ENCODE measurements at places on chromosomes 12 and 14.

GRCh38 chr14:23021434-23021833, 11.5 kb upstream of the C14orf93 start:
- no peak for DNase-seq

DNA sequence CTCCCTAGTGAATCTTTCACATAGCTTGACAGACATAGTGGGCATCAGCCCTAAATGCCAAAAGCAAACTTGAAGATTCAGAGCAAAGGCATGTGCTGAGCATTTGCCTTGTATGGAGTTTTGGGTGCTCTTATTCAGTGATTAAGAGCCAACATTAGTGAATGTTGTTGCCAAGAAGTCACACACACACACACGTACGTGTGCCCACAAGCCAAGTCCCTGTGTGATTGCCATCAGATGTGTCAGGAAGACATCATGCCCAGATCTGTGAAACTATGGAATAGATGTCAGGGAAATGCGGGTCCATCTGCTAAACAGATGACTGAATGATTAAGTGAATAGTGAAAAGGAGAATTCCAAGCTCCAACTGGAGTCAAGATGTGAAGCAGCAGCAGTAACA, 149.0 kb downstream of the AKAP6 start:
- DNase-seq: no peak

DNA sequence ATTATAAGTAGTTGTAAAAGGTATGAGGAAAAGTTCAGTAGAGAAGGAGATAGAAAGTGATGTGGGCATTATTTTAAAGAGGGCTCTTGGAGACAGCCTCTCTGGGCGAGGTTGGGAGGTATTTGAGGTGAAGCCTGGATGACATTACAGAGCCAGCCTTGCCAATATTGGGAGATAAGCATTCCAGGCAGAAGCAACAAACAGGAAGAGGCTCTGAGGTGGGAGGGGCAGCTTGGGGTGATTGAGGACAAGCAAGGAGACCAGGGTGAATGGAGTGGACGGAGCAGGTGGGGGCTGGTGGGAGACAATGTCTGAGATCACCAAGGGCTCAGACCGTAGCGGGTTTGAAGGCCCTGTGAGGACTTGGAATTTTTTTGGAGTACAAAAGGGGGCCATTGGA, 87.3 kb downstream of the DYRK2 start:
- DNase-seq: no peak

DNA sequence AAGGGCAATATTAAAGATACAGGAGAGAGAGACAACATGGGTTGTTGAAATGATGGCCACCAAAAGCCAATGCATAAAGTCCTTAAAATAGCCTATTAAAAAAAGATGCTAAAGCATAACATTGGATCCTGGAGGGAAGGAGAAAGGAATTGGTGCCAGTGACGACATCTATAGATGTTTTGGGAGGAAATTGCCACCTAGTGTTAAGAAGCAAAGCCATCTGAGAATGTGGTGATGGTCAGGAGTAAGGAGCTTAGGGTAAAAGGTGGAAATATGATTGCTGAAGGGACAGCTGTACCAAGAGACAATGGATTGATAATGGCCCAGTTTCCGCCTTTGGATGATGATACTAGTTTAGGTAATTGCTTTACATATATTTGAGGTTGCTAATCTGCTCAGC, 85.1 kb downstream of the TMEM30B start:
- no peak for DNase-seq

DNA sequence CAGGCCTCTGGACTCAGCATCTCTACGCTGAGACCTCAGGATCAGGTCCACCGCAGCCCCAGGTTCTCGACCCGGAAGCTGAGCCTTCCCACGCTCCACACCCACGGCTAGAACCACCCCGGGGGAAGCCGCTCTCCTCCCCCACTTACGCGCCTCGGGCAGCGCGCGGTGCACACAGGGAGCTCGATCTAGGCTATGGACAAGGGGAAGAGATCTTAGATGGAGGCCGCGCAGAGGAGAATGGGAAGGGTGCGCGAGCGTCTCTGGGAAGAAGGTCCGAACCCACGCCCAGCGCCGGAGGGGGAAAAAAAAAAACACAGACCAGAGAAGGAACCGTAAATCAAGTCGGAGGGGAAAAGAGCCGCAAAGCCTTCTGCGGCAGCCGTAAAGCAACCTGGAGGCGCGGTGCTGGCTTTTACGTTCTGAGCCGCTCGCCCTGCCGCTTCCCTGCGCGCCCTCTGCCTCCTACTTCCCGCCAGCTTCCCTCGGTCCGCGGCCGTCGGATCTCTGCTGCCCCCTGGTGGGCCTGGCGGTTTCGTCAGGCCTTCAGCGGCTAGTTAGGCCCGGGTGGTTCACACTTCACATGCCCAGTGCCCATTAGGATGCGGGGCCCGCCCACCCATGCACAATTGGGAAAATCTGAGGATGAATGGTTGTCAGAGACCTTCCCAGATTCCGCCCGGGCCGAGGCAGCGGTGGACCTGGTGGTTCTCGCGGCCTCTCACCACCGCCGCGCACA, at the start of gene RAD52:
Gene RAD52, minus strand, starts transcription at position 242 of the 739 bp plus-strand sequence. CDS start 16,636 bp downstream, outside the sequence.
- peak; percentile 99 for DNase-seq

- DNase-seq: no peak
Measured at GRCh38 chr14:103880348-103881267, 33.2 kb upstream of the PPP1R13B start.

GRCh38 chr14:92507174-92507768, 6.3 kb upstream of the RIN3 start:
- peak; percentile 46 for DNase-seq

DNA sequence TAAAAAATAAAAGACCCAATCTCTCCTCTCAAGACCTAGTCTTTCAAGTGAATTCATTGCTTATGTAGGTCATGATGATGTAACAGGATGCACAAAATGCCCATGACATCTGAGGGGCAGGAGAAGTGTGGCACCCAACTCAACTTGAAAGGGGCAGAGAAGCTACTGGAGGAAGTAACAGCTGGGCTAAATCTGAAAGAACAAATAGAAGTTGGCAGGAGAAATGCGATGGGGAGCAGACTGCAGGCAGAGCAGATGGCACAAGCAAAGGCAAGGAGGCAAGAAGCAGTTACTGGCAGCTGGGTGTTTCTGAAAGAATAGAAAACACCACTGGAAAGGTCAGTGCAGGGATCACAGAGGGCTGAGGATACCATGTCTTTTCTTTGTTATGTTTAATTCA, 14.6 kb downstream of the SLC38A4 start:
- DNase-seq: no peak

GRCh38 chr12:64670019-64670418, 59.7 kb downstream of the RASSF3 start:
- DNase-seq: peak; percentile 62

- DNase-seq: no peak
Measured at GRCh38 chr12:115611477-115611876, 666.0 kb downstream of the MED13L start.

DNA sequence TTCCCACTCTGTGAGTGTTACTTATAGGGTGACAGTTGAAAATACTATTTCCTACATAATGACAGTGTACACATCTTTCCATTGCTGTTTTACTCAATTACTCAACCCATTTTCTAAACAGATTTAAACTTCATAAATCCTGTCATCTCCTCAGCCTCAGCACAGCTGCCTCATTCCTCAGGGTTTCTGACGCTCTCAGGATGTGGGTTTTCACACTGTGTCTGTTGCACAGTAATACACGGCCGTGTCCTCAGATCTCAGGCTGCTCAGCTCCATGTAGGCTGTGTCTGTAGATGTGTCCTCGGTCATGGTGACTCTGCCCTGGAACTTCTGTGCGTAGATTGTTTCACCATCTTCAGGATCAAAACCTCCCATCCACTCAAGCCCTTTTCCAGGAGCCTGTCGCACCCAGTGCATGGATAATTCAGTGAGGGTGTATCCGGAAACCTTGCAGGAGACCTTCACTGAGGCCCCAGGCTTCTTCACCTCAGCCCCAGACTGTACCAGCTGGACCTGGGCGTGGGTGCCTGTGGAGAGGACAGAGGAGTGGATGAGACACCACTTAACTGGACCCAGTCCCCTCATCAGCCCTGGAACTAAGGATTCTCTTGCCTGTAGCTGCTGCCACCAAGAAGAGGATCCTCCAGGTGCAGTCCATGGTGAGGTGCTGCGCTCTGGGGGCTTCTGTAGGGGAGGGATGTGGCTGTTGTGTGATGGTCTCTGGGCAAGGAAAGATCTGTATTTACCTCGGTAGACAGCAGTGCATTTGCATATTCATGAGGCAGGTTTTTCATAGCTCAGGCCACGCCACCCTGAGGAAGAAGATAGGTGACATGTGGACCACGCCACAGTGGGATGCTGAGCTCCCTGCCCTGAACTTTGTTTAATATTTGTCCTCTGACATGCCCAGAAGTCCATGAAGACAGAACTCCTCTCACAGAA, 750.2 kb downstream of the TMEM121 start:
- no peak for DNase-seq

DNA sequence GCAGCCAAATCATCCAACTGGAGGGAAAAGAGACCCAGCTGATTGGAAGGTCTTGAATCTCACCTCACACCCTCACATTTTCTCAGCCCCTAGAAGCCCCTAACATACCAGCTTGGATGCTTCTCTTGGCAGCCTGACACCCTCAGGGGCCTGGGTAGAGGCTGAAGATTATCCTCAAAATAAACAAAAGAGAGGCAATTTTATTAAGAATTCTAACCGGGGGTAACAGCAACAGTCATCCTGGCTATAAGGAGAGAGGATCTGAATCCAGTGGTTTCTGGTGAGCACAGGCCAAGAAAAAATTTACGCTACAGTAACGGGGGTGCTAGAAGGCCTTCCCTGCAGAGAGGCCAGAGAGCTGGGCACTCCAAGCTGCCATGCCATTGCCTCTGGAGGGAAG, 21.6 kb downstream of the KRT76 start:
- DNase-seq: no peak

DNA sequence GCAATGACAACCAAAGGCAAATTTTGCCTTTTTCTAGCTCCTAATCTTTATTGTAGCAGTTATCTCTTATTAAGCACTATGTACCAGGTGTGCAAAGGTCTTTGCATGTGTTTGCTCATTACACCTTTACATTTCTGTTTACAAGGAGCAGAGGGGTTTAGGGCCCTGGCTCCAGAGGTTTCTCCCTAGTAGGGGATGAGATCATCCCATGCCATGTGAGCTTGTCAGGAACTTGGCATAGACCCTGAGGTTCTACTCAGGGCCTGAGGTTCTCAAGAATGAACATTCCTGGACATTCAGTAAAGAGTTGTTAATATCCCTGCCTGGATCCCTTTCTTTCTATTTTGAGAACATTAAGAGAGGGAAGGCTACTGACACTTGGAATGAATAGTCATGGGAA, 292.0 kb downstream of the RPAP3 start:
- no peak for DNase-seq

- no peak for DNase-seq
Measured at GRCh38 chr12:84986586-84986985, 49.5 kb downstream of the TSPAN19 start.

- DNase-seq: no peak
Measured at GRCh38 chr12:46942579-46942978, 116.8 kb upstream of the SLC38A4 start.

DNA sequence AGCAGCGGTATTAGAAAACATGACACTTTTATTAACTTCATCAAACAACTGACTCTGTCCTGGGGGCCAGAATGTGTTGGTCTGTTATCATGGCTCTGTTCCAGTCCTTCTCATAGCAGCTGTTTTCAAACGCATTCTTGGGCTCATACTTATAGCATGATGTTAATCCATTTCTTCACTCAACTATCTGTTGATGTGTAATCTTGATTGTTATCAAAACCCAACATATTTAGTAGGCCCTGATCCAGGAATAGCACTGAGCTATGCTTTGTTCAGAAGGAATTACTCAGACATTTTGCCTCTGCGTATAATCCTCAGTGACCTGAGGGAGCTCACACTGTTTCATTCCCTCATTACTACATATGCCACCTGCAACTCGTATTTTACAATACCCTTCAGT, 315.9 kb downstream of the BMP4 start:
- no peak for DNase-seq

DNA sequence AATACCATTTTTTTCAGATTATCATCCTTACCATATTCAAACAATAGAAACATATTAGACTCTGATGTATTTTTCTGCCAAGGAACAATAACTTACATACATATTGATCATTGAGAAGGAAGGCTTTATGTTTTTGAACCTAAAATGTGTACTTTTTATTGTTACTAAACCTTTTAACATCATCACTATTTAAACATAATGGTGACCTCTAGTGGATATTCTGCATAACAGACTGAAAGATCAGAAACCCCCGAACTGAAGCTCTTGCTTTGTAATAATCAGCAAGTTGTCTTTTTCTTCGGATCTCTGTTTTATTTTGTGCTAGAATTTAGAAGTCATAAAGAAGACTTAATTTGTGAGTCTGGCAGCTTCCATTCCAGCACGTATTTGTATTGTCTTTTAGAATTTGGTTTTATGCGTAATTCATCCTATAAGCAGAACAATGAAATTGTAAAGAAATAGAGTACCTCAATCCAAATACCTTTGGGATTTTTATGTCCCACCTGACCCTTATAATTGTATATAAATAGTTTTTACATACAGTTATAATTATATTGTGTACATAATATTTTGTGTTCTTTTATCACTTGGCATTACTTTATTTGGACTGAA, 125.9 kb upstream of the ATF1 start:
- peak; percentile 79 for DNase-seq

DNA sequence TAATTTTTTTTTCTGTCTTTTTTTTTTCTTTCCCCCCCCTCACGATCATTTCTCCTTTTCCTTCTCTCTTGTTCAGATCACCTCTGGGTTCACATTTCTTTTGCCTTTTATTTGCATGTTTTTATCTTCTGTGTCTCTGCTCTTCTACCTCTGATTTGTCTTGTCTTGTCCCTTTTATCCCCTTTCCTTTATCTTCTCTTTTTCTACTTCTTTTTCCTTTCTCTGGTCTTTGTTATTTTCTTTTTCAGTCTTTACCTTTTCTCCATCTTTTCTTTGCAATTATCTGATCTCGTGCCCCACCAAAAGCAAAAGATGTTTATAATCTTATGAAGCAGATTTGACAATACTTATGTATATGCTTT, 77.8 kb upstream of the RAP1B start:
- no peak for DNase-seq

DNA sequence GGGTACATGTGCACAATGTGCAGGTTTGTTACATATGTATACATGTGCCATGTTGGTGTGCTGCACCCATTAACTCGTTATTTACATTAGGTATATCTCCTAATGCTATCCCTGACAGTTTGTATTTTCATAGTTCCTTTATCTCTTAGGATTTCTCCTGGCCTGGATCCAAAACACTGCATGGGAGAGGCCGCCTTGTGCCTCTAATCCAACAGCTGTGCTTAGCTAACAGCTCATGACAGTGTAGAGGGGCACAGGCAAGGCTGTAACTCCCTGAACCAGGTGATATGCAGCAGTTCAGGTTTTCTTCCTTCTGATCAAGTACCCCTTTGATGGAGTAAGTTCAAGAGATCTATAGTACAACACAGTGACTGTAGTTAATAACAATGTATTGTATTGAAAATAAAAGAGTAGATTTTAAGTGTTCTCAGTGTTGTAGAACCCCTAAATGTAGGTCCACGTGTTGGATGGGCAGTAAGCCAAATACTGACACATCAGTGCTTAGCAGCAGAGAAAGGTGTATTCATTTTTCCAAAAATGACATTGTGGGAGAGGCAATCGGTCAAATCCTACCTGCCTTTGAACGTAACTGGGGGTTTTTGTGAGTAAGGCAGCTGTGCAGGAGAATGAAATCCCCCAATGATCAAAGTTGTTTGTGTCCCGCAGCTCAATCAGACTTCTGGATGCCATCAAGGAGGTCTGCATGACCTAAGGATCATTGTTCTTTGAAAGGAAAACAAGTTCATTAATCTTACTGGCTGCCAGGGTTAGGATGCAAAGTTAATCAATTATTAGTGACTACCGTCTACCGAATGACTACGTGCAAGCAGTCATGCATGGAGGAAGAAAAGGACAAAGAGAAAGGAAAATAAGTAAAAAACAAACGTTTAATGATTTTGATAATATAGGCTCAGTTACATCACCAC, 89.3 kb upstream of the FGD4 start:
- no peak for DNase-seq

GRCh38 chr14:29391801-29392200, 535.8 kb downstream of the PRKD1 start:
- no peak for DNase-seq

Measured in Karpas-422 (cell line).